ENCODE measurements at places on chromosomes 5 and 9. TPM values are rescaled to one million over a fixed set of nuclear protein-coding genes. Genes with fewer than 3 reads are reported as not detected.

The IFNB1 gene
- not detected for total RNA-seq

The PCDHGA3 gene
- 1.8 TPM for total RNA-seq

The CYSRT1 gene
- total RNA-seq: 0.59 TPM

DNA sequence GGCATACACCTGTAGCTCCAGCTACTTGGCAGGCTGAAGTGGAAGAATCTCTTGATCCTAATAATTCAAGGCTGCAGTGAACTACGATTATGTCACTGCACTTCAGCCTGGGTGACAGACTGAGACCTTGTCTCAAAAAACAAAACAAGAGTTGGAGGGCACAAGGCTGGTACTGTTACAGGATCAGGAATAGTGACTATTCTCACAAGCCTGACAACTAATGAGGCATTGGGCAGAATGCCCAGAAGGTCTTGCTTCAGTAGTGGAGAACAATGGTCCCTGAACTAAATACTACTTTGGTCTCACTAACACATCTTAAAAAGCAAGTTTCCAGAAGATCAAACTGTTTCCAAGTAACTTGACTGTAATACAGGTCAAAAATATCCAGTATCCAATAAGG is 182.9 kb upstream of the RFX3 start:
- DNase-seq: no peak
- no peak overlapping the region for H3K27ac ChIP-seq
- no peaks in the 10 kb centered on the region for H3K4me1 ChIP-seq
- no peak overlapping the region for H3K4me3 ChIP-seq
- H3K27me3 ChIP-seq: no peaks in the 10 kb centered on the region

GRCh38 chr9:130833031-130833990 is 1.7 kb upstream of the ABL1 start:
- peak overlapping the region; percentile 72 for H3K4me3 ChIP-seq
- DNase-seq: no peak
- no peaks in the 10 kb centered on the region for H3K36me3 ChIP-seq
- no peaks in the 10 kb centered on the region for H3K27me3 ChIP-seq

- H3K4me3 ChIP-seq: no peak overlapping the region
- H3K4me1 ChIP-seq: no peaks in the 10 kb centered on the region
- H3K27ac ChIP-seq: no peak overlapping the region
- no peaks in the 10 kb centered on the region for H3K36me3 ChIP-seq
- H3K27me3 ChIP-seq: no peaks in the 10 kb centered on the region
Measured at GRCh38 chr9:100394816-100395215, 32.1 kb upstream of the MSANTD3 start.

DNA sequence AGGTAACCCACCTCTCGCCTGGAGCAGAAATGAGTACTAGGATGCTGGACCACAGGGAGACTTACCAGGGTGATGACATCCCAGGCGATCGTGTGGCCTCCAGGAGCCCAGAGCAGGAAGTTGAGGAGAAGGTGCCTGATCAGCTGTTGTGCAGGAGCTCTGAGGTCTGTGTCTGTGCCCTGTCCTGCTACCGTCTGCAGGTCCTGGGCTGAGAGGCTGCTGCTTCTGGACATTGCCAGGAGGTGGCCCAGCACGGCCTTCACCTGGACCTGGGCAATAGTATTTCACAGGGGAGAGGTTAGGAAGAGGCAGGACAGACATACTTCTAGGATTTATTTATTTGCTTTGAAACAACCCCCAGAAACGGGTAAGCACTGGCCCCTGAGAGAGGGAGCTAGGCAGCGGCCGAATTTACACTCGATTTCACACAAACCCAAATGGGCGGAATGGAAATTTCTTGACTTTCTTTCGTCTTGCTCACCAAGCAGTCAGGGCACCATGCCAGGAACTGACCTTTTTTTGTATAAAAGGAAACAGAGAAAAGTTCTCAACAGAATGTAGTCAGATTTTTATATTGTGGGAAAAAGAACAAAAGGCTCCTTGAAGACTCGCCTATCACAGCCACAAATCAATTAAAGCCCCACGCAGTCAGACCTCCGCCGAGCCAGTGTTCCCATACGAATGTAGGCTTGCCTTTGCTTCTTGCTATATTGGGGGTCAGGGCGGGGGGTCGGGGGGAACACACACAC is 210.3 kb downstream of the FANCC start:
- H3K27ac ChIP-seq: no peak overlapping the region
- no peaks in the 10 kb centered on the region for H3K4me1 ChIP-seq
- H3K4me3 ChIP-seq: no peak overlapping the region
- no peaks in the 10 kb centered on the region for H3K27me3 ChIP-seq

DNA sequence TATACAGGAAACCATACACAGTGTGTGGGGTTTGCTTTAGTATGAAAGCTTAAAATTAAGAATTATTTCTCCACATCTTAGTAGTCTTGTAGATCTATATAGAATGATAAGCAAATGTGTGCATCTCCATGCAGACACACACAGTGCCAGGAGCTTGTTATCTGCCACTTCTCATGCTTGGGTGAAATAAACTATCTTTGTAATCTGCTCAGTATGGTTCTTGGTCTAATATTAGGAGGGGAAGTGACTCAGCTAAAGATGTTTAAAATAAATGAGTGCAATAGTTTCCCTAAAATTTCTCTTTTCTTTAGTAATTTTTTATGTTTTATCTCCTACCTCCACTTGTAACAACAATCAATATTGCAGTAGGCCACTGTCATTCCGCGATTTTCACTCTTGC is 689.6 kb downstream of the TAF11L14 start:
- H3K36me3 ChIP-seq: no peaks in the 10 kb centered on the region
- no peak overlapping the region for H3K4me3 ChIP-seq
- H3K4me1 ChIP-seq: no peaks in the 10 kb centered on the region
- no peak overlapping the region for H3K27ac ChIP-seq

- H3K27me3 ChIP-seq: no peaks in the 10 kb centered on the region
- H3K36me3 ChIP-seq: no peaks in the 10 kb centered on the region
- H3K4me1 ChIP-seq: no peaks in the 10 kb centered on the region
Measured at GRCh38 chr9:84002344-84002743, 21.7 kb downstream of the RMI1 start.

DNA sequence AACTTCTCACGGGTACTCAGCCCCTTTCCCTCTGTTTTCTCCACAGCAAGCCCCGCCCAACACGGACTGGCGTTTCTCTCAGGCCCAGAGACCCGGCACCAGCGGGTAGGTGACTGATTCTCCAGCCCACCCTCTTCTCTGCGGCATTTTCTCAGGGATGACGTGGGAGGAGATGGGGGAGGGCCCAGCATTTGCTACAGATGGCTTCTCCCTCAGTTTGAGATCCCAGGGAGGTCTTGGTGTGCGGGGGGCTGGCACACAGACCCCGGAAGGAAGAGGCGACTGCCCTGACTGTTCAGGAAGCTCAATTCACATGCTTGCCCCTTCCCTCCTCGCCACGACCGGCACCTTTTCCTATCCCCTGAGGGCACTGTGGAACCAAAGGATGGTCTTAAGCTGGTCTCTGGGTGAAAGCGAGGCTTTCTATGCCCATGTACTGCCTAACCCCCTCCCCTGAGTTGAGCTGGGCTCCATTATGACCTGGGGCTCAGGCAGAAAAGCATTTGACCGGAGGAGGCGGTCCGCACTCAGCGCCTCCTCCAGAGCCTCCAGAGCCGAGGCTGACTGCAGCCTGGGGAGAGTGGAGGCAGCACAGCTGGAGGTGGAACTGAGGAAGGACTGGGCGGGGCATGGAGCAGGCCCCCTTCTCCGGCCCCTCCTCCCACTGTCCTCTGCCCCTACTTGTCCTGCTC is 6.0 kb downstream of the PCDHGC5 start:
- H3K4me3 ChIP-seq: no peak overlapping the region
- peaks cover 15% of the 10 kb centered on the region for H3K36me3 ChIP-seq
- no peak for DNase-seq
- H3K27me3 ChIP-seq: peaks cover 24% of the 10 kb centered on the region

DNA sequence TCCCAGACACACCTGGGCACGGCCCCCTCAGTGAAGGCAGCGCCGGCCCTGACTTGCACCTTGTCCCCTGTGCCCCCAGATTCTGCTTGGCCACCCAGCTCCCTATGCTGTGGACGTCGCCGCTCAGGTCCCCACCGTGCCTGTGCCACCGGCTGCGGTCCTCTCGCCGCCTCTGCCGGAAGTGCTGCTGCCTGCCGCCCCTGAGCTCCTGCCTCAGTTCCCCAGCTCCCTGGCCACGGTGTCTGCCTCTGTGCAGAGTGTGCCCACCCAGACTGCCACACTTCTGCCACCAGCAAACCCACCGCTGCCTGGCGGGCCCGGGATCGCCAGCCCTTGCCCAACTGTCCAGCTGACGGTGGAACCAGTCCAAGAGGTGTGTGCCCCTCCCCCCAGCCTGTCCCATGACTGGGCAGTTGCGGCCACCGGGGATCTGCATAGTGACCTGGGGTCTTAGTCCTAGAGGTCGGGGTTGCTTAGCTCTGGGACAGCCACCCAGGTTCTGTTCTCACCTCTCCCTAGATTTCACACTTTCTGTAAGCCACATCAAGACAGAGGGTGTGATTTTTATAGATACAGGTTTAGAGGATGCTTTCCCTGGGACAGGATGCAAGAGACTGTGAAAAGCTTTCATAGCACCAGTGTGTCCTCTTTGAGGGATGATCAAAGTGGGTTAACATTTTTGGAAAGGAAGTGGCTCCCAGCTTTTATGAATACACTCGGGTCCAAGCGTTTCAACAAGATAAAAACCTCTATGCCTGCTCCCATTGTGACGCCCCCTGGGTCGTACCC is 78.0 kb downstream of the WNK2 start:
- H3K4me3 ChIP-seq: no peak overlapping the region
- no peak overlapping the region for H3K27ac ChIP-seq
- no peaks in the 10 kb centered on the region for H3K4me1 ChIP-seq
- H3K27me3 ChIP-seq: no peaks in the 10 kb centered on the region
- peak; percentile 41 for DNase-seq

DNA sequence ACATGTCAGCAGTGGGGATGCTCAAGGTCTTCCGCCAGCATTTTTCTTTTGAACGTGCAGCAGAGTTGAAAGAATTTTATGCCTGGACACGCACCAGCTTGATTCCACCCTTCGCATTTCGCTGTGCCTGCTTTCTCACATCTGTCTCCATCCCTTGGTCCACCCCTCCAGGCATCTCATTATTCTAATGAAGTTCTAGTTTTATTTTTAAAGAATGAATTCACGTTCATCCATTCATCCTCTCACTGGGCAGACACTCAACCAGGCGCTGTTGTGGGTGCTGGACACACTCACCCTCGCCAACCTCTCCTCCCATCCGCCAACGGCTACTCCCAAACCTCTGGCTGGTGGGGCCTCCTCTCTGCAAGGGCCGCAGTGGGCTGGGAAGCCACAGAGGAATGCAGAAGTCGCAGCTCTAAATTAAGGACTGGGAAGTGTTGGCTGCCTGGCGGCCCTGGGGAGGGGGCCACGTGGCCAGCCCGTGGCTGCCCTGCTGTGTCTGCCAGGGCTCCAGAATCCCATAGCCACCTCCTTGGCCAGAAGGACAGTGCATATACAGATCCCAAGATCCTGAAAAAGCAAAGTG is 6.7 kb downstream of the SUSD3 start:
- H3K36me3 ChIP-seq: no peaks in the 10 kb centered on the region
- no peak overlapping the region for H3K4me3 ChIP-seq
- H3K27me3 ChIP-seq: no peaks in the 10 kb centered on the region
- no peak overlapping the region for H3K27ac ChIP-seq
- peaks cover 28% of the 10 kb centered on the region for H3K4me1 ChIP-seq

DNA sequence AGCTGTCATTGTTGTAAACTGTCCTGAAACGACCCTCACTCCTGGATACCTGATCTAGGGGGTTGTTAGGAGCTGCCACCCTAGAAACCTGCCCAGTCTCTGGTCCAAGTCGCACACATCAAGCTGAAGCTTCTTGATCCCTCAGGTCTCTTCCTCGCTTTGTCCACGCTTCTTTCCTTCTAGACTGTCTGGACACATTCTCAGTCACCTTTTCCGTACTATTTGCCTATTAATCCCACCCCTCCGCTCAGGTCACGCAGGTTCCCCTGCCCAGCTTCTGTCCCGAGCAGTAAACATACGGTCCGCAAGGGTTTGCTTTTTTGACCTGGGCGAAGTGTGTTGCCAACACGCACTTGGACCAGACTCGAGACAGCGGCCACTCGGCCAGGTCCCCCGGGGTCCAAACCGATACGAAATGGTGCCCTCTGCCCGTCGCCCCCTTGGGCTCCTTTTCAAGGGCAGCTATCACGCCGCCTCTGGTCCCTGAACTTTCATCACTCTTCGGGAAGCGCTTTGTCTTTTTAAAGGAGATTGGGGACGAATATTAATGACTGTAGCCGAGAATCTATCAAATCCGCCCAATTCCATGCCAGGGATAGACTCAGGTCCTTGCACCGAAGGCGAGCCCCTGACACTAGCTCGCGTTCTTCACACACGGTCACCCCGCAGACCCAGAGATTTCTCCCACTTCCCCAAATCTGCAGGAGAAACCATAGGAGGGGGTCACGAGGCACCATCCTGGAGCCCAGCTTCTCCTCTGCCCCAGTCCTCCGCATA is 814 bp downstream of the PLCXD3 start:
- H3K27me3 ChIP-seq: peaks cover 21% of the 10 kb centered on the region
- no peak overlapping the region for H3K27ac ChIP-seq
- H3K4me3 ChIP-seq: peak overlapping the region; percentile 58
- H3K36me3 ChIP-seq: no peaks in the 10 kb centered on the region
- no peak for DNase-seq

- H3K27ac ChIP-seq: peak overlapping the region; percentile 63
- H3K4me3 ChIP-seq: peak overlapping the region; percentile 59
- H3K36me3 ChIP-seq: peaks cover 4% of the 10 kb centered on the region
- no peaks in the 10 kb centered on the region for H3K27me3 ChIP-seq
- peak; percentile 79 for DNase-seq
Measured at GRCh38 chr5:177362610-177363507, 5.1 kb downstream of the RGS14 start.

DNA sequence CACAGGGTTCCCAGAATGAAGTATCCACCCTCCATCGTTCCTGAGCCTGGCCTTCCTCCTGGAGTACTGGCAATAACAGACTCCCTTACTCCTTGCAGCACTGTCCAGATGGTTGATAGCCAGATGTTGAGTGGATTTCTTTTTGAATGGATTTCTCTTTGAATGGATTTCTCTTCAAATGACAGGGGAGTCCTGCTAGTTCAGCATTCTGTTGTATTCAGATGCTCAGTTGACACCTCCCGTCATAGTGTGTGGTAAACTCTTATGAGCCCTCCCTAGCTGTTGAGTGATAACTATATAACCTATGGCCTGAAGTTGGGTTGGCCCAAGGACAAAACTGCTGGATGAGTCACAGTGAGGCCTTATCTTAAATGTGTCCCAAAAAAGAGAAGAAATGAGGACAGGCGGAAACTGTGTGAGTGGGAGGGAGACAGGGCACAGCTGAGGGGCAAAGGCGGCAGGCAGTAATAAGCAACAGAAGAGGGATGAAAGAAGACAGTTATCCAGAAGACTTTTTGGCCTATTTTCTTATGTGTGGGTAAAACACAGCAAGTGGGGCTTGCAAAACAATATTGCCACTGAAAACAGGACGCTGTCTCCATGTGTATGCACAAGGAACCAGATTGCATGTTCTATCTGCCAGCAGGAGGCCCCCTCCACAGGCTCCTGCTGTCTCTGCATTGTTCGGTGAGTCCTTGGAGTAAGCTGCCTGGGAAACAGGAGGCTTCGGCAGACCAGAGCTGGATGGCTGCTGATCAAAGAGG is 209.5 kb upstream of the S1PR3 start:
- no peaks in the 10 kb centered on the region for H3K27me3 ChIP-seq
- H3K4me1 ChIP-seq: peaks cover 22% of the 10 kb centered on the region
- DNase-seq: no peak
- no peak overlapping the region for H3K4me3 ChIP-seq
- no peak overlapping the region for H3K27ac ChIP-seq
- no peaks in the 10 kb centered on the region for H3K36me3 ChIP-seq

GRCh38 chr9:110125207-110125751 is 82.7 kb downstream of the C9orf152 start:
- H3K4me3 ChIP-seq: peak overlapping the region; percentile 41
- peak overlapping the region; percentile 77 for H3K27ac ChIP-seq
- H3K4me1 ChIP-seq: peaks cover 67% of the 10 kb centered on the region
- H3K27me3 ChIP-seq: no peaks in the 10 kb centered on the region
- no peaks in the 10 kb centered on the region for H3K36me3 ChIP-seq

GRCh38 chr5:169609716-169610115 is 26.1 kb downstream of the SPDL1 start:
- H3K27me3 ChIP-seq: no peaks in the 10 kb centered on the region
- no peak for DNase-seq
- no peaks in the 10 kb centered on the region for H3K4me1 ChIP-seq
- no peak overlapping the region for H3K4me3 ChIP-seq
